CD4-positive, alpha-beta T cell treated with Interleukin-6 for 4 hours (primary cell): ENCODE measurements at places on chromosomes 3 and 15.
A peak's percentile ranks its signal among the peaks of the same experiment; 100 is the strongest.

- DNase-seq = no peak
Measured at GRCh38 chr15:77507143-77507897, 86.6 kb downstream of the HMG20A start.

GRCh38 chr3:16406579-16406978 lies 106.9 kb downstream of the RFTN1 start:
- no peak for DNase-seq

GRCh38 chr15:51390241-51390965 lies 48.9 kb downstream of the GLDN start:
- no peak for DNase-seq

DNA sequence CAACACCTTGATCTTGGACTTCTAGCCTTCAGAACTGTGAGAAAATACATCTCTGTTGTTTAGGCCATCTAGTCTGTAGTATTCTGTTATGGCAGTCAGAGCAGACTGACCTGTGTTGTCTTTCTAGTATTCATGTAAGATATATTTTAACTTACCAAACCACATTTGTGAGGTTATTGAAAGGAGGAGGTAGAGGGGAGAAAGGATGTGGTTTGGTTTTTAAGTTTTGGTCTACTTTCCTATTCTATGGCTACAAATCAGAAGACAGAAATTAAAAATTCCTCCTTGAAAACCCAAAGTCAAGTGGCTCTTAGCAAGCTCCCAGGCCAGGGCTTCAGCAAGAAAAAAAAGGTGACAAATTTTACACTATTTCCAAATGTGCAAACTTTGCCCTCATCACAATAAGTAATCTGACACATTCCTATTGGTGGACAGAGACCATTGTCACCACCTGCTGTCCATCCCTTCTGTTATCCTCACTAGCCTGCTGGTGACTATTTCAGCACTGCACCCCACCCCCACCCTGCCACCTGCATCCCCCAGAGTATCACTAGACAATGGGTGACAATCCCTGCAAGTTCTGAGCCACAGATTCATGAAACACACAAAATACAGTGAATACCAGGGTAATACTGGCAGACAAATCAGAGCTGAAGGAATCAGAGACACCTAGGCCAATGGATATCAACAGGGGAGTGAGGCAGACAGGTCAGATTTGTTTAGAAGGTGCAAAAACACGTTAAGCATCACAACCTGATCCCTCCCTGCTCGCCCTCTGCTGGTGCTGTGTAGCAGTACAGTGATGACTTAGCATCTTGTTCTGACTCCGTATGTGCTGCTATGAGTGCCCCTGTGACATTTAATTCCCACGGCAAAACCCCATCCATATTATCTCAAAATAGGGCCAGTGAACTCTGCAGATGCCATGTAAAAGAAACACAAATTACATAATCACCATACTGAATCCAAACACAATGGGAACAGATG lies 79.0 kb upstream of the DCLK3 start:
- peak; percentile 62 for DNase-seq

DNA sequence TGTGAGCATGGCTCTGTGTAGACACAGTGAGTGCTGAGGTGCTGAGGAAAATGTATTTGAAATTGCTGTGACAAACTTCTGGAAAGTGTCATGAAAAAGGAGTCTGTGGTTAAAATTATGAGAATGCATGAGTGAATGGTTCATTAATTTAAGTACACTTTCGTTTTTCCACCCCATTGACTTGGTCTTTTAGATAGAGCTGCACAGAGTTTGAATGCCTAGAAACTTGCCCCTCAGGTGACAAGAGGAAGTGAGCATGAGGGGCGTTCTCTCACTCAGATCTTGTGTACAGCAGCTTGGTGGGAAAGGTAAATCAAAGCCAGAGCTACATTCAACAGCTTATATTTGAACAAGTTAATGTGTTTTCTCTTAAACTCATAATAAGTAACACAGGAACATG lies 296.8 kb downstream of the WDR72 start:
- no peak for DNase-seq
